CD4-positive, CD25-positive, alpha-beta regulatory T cell (primary cell): ENCODE measurements at places on chromosomes 16 and 17.

DNA sequence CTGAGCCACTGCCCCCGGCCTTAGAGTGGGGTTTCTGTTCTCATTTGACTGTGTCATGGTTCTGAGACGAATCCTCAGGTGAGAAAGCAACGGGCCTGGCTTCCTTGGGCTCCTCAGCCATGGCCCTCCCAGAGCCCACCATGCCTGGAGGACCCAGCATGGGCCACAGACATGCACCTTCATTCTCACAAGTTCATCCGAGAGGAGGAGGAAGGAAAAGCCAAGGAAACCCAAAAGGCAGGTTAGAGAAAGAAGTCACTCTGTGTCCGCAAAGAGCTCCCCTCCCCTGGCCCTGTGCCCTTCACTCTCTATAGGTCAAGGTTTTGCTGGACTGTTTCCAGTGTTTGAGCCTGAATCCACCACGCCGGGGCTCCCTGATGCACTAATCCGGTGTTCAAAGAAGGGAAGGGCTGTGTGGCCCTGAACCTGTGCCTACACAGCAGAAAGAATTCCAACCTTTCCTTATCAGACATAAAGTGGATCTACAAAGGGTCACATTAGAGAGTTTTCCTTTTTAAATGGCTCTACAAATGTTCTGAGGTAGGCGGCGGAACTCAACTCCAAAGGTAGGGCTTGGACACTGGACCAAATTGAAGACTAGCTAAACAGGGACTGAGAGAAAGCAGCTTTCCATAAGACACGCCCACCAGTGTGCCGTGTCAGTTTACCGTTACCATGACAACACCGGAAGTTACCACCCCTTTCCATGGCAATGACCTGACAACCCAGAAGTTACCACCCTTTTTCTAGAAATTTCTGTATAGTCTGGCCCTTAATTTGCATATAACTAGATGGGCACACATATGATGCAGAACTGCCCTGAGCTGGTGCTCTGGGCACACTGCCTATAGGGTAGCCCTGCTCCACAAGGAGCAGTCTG, 15.9 kb upstream of the PECAM1 start:
- H3K4me1 ChIP-seq: no peaks in the 10 kb centered on the region
- no peak overlapping the region for H3K27ac ChIP-seq
- H3K36me3 ChIP-seq: no peaks in the 10 kb centered on the region

- no peaks in the 10 kb centered on the region for H3K27me3 ChIP-seq
- no peaks in the 10 kb centered on the region for H3K36me3 ChIP-seq
- no peaks in the 10 kb centered on the region for H3K4me1 ChIP-seq
Measured at GRCh38 chr16:5205361-5206040, 107.9 kb upstream of the EEF2KMT start.

DNA sequence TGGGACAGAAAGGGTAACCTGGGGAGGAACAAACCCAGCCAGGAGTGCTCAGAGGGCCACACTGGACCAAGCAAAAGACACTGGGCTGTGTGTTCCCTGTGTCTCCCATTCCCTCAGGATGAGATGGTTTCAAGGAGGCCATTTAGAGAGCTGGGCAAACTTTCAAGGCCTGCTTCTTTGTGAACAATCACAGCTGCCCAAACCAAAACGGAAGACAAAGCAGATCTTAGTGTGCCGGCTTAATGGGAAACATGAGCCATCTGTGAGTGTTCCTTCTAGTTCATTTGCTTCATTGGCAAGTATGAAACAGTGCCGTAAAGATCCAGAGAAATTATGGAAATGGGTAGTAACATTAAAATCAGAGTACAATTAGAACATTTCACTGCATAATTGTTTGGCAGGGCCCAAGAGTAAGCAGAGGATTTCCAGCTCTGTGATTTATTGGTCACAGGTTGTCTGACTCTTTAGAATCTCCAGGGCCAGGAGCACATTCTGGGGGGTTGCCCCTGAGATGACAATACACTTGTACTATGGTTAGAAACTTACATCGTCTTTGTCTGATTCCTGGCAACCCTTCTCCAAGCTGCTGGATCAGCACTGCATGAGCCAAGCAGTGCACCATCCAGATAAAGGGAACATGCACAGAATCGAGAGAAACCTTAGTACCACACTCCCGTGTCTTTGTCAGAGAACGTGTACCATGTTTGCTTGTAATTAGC, 412.1 kb downstream of the RBFOX1 start:
- no peak overlapping the region for H3K4me3 ChIP-seq
- DNase-seq: no peak
- no peaks in the 10 kb centered on the region for H3K36me3 ChIP-seq
- no peak overlapping the region for H3K27ac ChIP-seq
- no peaks in the 10 kb centered on the region for H3K27me3 ChIP-seq

DNA sequence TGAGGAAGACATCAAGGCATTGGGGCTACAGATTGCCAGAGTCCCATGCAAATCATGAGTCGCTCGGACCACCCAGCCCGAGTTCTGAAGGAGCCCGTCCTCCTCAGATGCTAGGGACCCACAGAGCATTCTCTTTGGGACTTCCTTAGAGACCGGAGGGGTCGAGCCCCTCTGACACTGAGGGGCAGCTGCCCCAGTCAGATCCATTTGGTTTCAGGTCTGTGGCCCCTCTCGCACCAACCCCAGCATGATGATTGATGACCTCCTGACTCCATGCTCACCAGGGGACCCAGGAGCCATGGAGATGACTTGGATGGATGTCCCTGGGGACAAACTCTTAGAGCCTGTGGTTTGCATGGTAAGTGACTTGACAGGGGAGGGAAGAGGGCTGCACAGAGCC, 8.0 kb downstream of the PDF start:
- H3K4me3 ChIP-seq: no peak overlapping the region
- no peaks in the 10 kb centered on the region for H3K27me3 ChIP-seq
- DNase-seq: no peak
- H3K36me3 ChIP-seq: peaks cover 85% of the 10 kb centered on the region

DNA sequence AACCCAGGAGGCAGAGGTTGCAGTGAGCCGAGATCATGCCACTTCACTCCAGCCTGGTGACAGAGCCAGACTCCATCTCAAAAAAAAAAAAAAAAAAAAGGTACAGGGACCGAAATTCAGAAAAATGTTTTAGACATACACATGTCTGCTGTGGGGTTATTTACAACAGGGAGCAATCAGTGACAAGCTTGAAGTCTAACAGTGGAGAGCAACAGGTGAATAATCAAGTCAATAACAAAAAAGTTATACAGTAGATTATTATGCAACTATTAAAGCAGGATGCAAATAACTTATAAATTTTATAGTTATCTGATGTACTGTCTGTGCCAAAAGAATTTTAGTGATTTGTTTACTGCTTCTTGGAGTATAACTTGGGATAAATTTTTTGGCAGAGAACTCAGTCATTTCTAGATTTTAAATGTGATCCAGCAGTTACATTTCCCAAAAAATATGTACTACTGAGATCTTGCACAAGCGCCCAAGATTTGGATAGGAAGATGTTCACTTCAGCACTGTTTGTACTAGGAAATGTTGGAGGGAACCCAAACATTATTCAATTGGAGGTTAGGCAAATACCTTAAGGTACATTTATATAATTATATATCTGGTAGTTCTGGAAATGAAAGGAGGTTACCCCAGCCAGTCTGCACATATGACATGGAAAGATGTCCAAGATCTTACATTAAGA, 34.1 kb downstream of the EEF2K start:
- H3K27me3 ChIP-seq: no peaks in the 10 kb centered on the region
- H3K27ac ChIP-seq: peak overlapping the region; percentile 55
- peaks cover 28% of the 10 kb centered on the region for H3K4me1 ChIP-seq
- no peak for DNase-seq
- peak overlapping the region; percentile 24 for H3K4me3 ChIP-seq

- no peak overlapping the region for H3K4me3 ChIP-seq
- H3K36me3 ChIP-seq: no peaks in the 10 kb centered on the region
- DNase-seq: peak; percentile 86
- no peaks in the 10 kb centered on the region for H3K27me3 ChIP-seq
- H3K4me1 ChIP-seq: peaks cover 31% of the 10 kb centered on the region
- peak overlapping the region; percentile 50 for H3K27ac ChIP-seq
Measured at GRCh38 chr17:3738562-3739295, 15.0 kb downstream of the HASPIN start.

- H3K4me1 ChIP-seq: peaks cover 92% of the 10 kb centered on the region
- H3K27me3 ChIP-seq: no peaks in the 10 kb centered on the region
- no peak for DNase-seq
- peak overlapping the region; percentile 96 for H3K27ac ChIP-seq
Measured at GRCh38 chr17:77434136-77435114, 293.7 kb downstream of the SEC14L1 start.

DNA sequence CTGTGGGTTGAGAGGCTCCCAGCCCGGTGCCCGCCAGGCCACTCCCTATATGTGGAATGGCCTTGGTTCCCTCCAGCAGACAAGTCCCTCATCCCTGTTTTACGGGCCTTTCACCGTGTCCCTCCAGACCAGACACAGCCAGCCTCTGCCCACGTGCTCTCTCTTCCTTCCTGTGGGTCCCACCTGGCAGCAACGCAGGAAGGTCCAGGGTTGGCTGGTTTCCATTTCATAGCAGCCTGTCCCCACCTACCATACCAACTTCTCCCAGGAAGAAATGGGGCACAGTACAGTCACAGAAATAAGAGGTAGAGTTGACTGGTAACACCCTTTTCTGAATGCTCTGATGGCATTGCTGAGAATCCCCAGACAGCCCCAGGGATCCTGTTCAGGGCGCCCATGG, 34.9 kb downstream of the PLD6 start:
- no peak for DNase-seq
- H3K27ac ChIP-seq: peak overlapping the region; percentile 33
- H3K36me3 ChIP-seq: peaks cover 51% of the 10 kb centered on the region

- no peak overlapping the region for H3K4me3 ChIP-seq
- H3K27ac ChIP-seq: no peak overlapping the region
- no peaks in the 10 kb centered on the region for H3K27me3 ChIP-seq
Measured at GRCh38 chr17:63493411-63493810, 16.6 kb downstream of the ACE start.

DNA sequence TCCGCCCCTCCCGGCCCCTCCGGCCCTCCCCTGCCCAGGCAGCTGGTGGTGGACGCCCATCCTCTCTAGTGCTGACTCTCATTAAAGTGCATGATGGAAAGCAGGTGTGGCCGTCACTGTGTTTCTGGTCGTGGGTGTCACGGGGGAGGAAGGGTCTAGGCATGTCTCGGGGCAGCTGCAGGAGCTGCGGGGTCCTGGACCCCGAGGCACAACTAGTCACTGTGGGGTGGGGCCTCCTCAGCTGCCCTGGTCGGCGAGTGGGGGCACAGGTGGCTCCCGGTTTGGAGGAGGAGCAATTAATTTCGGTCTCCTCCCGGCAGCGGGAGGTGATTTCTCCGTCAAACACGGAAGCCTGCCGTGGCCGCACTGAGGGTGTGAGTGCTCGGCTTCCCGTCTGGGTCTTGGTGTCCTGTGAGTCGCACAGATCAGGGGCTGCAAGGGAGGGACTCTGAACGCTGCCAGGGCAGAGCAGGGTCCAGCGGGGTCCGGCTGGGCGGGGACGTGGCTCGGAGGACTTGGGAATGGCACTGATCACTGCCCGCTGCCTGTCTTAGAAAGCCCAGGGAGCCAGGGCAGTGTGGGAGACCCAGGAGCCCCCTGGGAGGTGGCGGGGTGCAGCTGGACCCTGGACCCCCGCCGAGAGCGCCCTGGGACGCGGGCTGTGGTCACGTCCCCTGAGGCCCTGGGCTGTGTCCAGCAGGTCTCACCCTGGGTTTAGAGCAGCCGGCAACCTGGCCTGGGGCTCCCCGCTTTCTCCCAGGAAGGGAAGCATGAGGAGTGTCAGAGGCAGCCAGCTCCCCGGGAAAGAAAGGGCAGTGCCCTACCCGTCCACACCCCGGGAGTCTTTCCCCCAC, 3.3 kb downstream of the TPSD1 start:
- H3K4me3 ChIP-seq: no peak overlapping the region
- no peaks in the 10 kb centered on the region for H3K36me3 ChIP-seq
- peak; percentile 12 for DNase-seq

- no peak overlapping the region for H3K27ac ChIP-seq
- H3K4me1 ChIP-seq: peaks cover 29% of the 10 kb centered on the region
- no peak overlapping the region for H3K4me3 ChIP-seq
- peaks cover 7% of the 10 kb centered on the region for H3K36me3 ChIP-seq
- no peaks in the 10 kb centered on the region for H3K27me3 ChIP-seq
- DNase-seq: no peak
Measured at GRCh38 chr16:66832190-66832589, 1.4 kb upstream of the NAE1 start.

DNA sequence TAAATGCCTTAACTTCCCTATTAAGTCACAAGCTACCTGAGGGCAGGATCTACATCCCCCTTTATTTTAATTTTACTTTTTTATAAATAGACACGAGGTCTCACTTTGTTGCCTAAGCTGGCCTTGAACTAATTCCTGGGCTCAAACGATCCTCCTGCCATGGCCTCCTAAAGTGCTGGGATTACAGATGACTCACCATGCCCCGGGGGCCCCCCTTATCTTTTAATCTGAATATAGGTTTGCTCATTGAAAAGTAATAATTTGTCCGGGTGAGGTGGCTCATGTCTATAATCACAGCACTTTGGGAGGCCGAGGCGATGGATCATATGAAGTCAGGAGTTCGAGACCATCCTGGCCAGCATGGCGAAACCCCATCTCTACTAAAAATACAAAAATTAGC, 14.2 kb downstream of the ETV4 start:
- H3K27ac ChIP-seq: no peak overlapping the region
- H3K27me3 ChIP-seq: no peaks in the 10 kb centered on the region
- no peaks in the 10 kb centered on the region for H3K4me1 ChIP-seq
- DNase-seq: no peak

GRCh38 chr16:12758670-12759558, 44.8 kb downstream of the CPPED1 start:
- H3K4me3 ChIP-seq: no peak overlapping the region
- no peaks in the 10 kb centered on the region for H3K4me1 ChIP-seq
- no peak for DNase-seq
- no peak overlapping the region for H3K27ac ChIP-seq
- no peaks in the 10 kb centered on the region for H3K27me3 ChIP-seq
- no peaks in the 10 kb centered on the region for H3K36me3 ChIP-seq

- H3K27ac ChIP-seq: no peak overlapping the region
- no peak overlapping the region for H3K4me3 ChIP-seq
- no peaks in the 10 kb centered on the region for H3K4me1 ChIP-seq
- no peak for DNase-seq
- H3K27me3 ChIP-seq: no peaks in the 10 kb centered on the region
- H3K36me3 ChIP-seq: peaks cover 24% of the 10 kb centered on the region
Measured at GRCh38 chr17:27319541-27320221, 25.8 kb downstream of the WSB1 start.

- no peak overlapping the region for H3K27ac ChIP-seq
- H3K4me1 ChIP-seq: no peaks in the 10 kb centered on the region
- no peaks in the 10 kb centered on the region for H3K36me3 ChIP-seq
- H3K4me3 ChIP-seq: no peak overlapping the region
- no peak for DNase-seq
- H3K27me3 ChIP-seq: peaks cover 2% of the 10 kb centered on the region
Measured at GRCh38 chr17:6186998-6187397, 116.8 kb downstream of the WSCD1 start.
